ENCODE measurements at places on chromosomes 7 and 10.

GRCh38 chr10:14598809-14599764, 175.6 kb downstream of the FAM107B start:
- no peak for DNase-seq

- no peak for DNase-seq
Measured at GRCh38 chr10:61279400-61279799, 173.8 kb downstream of the TMEM26 start.

DNA sequence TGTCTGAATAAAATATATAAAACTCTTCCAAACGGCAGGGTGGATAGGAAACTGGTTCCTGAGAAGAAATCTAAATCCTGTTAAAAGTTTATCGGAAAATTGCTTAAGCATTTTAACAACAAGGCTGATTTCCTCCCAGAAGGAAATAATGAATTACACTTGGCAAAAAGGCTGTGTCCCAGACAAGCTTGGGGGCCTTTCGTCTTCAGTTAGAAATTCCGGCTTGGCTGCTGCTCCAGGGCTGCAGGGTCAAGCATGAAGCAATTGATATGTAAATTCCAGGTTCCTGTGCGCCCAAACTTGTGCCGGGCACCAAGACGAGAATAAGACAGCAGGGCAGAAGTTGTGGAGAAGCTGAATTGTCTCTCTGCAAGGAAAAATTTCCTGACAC, 38.0 kb upstream of the LBX1 start:
- no peak for DNase-seq

GRCh38 chr7:49060743-49061142, 136.4 kb downstream of the CDC14C start:
- no peak for DNase-seq

GRCh38 chr10:70090951-70091350, 38.3 kb downstream of the MACROH2A2 start:
- DNase-seq, result no peak

GRCh38 chr7:13174991-13175390, 487.6 kb downstream of the ARL4A start:
- no peak for DNase-seq

DNA sequence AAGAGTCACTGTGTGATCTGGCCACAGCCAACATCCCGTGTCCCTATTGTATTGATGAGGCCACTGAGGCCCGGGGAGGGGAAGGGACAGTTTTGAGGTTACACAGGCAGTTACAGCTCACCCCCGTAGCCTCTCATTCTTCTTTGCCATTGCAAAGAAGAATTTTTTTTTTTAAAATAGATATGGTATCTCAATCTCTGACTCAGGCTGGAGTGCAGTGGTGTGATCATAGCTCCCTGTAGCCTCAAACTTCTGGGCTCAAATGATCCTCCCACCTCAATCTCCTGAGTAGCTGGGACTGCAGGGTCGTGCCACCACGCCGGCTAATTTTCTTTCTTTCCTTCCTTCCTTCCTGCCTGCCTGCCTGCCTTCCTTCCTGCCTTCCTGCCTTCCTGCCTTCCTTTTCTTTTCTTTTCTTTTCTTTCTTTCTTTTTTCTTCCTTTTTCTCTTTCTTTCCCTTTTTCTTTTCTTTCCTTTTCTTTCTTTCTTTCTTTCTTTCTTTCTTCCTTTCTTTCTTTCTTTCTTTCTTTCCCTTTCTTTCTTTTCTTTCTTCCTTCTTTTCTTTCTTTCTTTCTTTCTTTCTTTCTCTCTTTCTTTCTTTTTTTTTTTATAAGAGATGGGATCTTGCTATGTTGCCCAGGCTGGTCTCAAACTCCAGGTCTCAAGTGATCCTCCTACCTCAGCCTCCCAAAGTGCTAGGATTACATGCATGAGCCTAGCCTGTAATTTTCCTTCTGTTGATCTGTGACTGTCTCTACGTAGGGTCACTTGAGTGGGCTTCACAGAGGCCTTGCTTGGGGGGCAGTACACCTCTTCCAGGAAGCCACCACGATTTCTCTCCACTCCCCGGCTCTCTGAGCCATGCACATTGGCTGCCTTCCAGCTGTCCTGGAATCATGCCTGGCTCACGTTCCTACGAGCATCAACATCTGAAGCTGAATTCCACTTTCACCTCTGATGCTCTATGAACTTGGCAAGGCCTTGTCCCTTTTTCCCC, 31.3 kb downstream of the TMEM270 start:
- no peak for DNase-seq

DNA sequence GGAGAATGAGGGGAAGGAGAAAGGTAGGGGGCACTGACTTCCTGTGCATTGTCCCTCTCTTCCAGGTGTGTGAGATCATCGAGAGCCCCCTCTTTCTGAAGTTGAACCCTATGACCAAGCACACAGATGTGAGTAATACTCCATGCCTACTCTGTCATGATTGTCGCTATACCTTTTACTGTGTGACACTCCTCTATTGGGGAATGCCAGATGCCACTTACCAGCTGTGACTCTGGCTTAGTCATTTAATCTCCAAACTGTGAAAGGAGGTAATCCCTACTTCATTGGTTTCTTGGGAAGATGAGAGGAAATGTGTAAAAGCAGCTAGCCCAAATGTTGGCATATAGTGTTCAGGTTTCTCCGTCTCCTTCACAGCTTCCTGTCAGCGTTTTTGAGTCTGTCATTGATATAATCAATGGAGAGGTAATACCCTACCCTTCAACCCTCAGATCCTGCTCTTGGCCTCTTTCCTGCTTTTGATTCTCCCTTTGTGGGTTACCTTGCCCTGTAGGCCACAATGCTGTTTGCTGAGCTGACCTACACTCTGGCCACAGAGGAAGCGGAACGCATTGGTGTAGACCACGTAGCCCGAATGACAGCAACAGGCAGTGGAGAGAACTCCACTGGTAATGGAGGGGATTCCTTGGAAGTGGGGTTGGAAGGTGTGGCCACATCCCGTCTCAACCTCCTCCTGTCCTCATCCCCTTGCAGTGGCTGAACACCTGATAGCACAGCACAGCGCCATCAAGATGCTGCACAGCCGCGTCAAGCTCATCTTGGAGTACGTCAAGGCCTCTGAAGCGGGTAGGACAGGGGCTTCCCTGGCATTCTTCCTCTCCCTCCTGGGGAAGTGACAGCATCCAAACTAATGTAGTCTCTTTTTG, 2.0 kb downstream of the COPS6 start:
- no peak for DNase-seq

GRCh38 chr10:82981137-82981723, 1106.2 kb downstream of the NRG3 start:
- DNase-seq, result no peak

GRCh38 chr7:30135301-30136116, 723 bp downstream of the MTURN start:
- no peak for DNase-seq

GRCh38 chr10:131726076-131726880, 174.5 kb upstream of the PPP2R2D start:
- no peak for DNase-seq

DNA sequence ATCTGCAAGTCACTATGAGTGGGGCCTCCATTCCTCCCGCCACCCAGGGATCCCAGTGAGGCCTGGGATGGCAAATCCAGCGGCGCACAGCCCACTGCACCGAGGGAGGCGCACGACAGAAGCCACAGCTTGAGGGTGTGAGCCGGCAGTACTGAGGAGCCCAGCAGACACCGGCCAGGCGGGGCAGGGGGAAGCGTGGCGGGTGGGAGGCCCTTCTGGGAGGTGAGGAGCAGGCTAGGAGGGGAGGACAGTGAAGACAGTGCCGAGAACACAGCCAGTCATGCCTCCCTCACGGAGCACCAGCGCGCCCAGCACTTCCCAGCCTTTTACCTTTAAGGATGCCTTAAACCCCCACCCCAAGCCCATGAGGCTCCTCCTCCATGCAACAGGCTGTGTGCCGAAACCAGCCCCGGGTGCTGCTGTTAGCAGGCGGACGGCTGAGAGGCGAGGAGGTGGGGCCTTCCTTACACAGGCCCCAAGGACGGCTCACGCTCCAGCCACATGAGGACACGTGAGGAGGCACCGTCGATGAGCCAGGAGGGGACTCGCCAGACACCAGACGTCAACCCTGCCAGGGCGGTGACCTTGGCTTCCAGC, 258.5 kb downstream of the PTPRN2 start:
- no peak for DNase-seq

- no peak for DNase-seq
Measured at GRCh38 chr7:30789334-30789711, 18.1 kb downstream of the MINDY4 start.

DNA sequence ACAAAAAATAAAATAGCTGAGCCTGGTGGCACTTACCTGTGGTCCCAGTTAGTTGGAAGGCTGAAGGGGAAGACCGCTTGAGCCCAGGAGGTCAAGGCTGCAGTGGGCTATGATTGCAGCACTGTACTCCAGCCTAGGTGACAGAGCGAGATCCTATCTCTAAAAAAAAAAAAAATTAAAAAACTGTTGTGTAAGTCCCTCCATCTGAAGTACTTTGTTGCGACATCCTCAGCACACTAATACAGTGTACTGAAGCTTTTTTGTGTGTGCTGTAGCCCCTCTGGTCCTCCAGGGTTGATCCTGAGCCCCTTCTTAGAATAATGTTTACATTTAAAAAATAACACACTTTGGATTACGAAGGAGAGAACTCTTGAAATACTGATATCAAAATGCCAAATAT, 71.3 kb downstream of the PFKFB3 start:
- no peak for DNase-seq

GRCh38 chr7:133750287-133750686, 376.9 kb upstream of the LRGUK start:
- DNase-seq, result no peak

GRCh38 chr7:114084472-114085312, 165.9 kb upstream of the PPP1R3A start:
- DNase-seq, result no peak

DNA sequence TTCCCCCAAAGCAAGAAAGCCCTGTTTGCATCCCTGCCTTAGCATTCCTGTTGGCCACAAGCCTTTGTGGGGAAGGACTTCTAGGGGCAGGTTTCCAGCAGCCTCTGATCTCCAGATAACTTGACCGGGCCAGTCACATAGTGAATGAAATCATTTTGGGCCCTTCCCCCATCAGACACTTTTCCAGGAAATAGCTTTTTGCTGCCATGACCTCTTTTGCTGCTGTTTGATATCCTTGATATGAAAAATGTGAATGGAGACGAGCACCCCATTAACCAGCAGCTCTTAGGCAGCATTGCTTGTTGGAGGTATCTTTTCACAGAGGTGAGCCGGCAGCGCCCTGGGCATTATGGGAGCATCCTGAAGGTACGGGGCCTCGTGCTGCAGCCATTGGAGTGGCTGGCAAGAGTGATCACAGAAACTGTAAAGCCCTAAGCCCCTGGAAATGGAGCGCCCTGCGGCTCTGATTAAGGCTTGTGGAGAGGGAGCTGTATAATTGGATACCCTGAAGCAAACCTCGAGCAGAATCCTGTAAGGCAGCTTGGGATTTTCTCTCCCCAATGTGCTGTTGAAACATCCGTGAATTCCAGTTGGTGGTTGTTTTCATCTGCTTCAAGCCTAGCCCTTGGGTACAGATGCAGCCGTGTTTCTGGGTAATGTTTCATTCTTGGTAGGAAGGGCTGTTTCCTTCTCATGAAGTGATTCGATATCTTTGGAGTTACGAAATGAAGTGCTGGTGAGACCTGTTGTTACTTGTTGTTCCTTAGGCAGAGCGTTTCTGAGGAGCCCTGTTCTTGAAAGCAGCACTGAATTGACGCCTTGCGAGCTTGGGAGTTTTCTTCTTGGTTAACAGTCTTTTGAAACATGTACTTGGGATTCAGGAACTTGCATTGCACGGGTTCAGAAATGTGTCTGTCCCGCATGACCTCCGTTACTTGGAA, 179.0 kb downstream of the PTEN start:
- DNase-seq, result no peak

- DNase-seq, result no peak
Measured at GRCh38 chr7:7051206-7051877, 131.0 kb upstream of the C1GALT1 start.

- no peak for DNase-seq
Measured at GRCh38 chr10:397321-398068, 262.2 kb downstream of the ZMYND11 start.

GRCh38 chr10:81127931-81128330, 590.2 kb downstream of the SH2D4B start:
- no peak for DNase-seq

DNA sequence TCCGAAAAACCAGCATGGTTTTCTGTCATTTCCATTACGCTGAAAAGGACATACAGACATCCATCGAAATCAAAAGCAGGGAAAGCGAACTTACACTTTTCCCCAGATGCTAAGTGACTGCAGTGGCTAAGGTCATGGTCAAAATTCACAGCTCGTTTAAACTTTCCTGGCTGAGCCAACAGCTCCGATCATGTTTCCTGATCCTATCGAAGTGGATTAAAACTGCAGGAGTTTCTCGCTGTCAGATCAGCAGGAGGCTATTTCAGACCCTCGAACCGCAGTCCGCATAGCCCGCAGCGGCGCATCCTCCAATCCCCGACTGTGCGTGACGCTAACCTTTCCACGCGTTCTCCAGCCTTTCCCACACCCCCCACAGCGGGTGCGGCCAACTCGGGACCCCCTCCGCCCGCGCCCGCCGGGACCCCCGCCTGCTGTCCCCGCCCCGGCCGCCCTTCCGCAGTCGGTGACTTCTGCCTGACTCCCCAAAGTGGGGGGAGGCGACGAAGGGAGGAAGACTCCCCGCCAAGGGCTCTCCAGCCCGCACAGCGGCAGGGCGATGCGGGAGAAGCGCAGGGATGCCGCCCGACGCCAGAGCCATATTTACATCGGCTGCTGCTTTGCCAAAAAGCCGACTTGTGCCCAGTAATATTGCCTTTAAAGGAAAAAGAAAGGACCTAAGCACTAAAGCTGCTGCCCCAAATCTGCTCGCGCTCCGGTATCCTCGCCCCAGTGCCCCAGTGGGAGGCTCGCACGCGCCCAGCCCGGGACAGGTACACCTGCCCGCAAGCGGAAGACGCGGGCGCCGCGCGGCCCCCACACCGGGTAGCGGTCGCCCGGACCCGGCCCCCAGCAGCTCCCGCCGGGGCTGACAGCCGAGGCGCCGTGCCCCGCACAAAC, 1.2 kb downstream of the PIP4K2A start:
- DNase-seq, result no peak

DNA sequence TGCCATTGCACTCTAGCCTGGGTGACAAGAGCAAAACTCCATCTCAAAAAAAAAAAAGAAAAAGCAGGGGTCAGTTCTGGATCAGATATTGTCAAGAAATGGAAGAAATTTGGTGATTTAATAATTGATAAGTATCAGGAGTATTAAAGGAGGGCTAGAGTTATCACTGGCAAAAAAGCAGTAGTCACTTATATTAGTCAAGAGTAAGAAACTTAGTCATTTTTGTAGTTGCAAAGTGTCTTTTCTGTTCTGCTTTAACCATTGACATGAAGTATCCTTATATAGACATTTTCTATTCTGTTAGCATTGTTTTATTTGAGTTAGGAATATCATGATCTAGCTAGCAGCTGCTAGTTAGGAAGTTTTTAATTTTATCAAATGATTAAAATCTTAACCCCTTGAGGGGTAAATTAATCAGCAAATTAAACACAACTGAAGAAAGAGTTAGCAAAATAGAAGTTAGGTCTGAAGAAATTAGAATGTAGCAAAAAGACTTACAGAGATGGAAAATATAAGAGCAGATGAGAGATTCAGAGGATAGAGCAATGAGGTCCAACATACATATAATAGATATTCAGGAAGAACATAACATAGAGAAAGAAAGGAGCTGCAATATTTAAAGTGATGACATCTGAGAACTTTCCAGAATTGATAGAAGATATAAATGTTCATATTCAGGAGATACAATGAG, 7.3 kb upstream of the CCDC6 start:
- DNase-seq, result no peak

- no peak for DNase-seq
Measured at GRCh38 chr10:110076559-110077318, 69.0 kb downstream of the ADD3 start.
